Activated naive CD4-positive, alpha-beta T cell treated with anti-CD3 and anti-CD28 coated beads, Interleukin-2, amount 50 U/mL, for 72 hours (primary cell): ENCODE measurements at places on chromosomes 1 and 21.

DNA sequence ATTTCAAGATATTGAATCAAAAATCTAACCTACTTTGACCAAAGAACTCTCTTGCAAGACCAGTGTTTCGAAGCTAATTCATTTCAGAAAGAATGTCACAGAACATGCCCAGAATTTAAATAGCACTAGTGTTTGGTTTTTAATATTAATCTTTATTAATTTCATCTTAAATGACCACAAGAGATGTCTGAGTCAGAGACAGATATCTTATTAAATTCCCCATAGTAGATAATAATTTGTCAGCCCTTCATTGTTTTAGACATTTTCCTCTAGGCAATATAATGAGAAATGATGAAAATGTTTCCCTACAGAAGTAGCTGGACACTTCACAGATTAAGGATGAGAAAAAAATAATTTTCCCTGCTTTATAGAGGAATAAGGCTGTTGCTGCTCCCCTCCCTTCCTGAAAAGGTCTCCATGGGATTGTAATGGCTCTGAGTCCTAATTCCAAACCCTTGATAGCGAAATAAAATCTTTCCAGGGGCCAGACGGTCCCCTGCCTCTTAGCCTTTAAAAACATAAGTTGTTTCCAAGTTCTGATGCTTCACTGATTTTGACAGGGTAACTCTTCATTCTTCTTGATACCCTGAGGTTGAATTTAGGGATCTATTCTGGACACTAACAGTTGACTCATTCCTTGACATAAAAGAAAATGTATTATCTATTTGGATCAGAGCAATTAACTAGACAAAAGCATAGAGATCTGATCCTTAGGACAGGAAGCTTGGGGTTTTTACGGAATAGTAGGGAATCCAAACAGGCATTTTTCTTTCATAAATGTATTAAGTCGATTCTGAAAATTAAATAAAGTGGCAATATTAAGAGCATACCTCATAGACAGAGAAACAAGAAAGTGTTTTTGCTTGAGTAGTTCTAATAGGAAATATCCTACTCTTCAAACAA lies 820.8 kb downstream of the BRINP3 start:
- DNase-seq: no peak

- DNase-seq: no peak
These were observed 30.2 kb downstream of the S100A6 start for GRCh38 chr1:153505576-153505975.

DNA sequence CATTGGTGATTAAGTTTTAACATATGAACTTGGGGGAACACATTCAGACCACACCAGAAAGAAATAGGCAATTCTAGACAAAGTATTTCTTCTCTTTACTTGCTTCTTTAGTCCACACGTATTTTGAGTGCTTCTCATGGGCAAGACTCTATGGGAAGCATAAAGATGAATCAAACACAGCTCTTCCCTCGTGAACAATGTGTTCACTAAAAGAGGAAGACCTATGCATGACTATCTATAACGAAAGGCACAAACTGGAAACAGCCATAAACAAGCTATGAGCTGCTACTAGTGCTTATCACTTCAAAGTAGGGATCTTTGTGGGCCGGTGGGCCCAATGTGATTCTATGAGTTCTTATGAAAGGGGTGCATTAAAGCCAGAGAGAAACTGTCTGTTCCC lies 53.0 kb upstream of the PRDX6 start:
- no peak for DNase-seq

GRCh38 chr1:21317035-21317689 lies 26.9 kb upstream of the ECE1 start:
- DNase-seq: no peak

- no peak for DNase-seq
These were observed 116.3 kb upstream of the SLC25A33 start for GRCh38 chr1:9422911-9423505.

DNA sequence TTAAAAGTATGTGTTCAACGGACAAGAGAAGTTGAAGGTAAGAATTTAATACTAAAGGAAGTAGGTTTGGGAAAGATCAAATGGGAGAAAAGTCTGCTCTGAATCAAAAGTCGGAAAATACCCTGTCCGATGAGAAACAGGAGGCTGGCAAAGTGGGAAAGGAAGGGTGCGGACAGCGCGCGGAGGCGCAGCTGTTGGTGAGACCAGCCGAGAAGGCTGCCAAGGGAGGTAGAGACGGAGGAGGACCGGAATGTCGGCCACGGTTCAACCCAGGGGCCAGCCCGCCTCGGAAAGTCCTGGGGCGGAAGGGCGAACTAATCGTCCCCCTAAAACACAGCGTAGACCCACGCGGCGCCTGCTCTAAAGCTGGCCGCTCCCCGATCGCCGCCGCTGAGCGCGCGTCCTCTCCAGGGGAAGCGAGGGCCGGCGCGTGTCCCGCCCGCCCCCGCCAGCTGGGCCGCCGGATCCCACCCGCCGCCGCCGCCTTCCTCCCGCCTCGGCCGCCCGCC lies 639 bp upstream of the SPATA1 start:
- no peak for DNase-seq

- no peak for DNase-seq
These were observed 280.4 kb downstream of the BRINP2 start for GRCh38 chr1:177451191-177451590.

- no peak for DNase-seq
These were observed 183.9 kb upstream of the NFIA start for GRCh38 chr1:60898413-60898812.

GRCh38 chr1:62012836-62013235 lies 181.8 kb upstream of the L1TD1 start:
- DNase-seq: no peak

GRCh38 chr1:234661317-234661928 lies 51.4 kb upstream of the IRF2BP2 start:
- no peak for DNase-seq

- no peak for DNase-seq
These were observed 124.7 kb downstream of the EIF4G3 start for GRCh38 chr1:21052034-21052433.

DNA sequence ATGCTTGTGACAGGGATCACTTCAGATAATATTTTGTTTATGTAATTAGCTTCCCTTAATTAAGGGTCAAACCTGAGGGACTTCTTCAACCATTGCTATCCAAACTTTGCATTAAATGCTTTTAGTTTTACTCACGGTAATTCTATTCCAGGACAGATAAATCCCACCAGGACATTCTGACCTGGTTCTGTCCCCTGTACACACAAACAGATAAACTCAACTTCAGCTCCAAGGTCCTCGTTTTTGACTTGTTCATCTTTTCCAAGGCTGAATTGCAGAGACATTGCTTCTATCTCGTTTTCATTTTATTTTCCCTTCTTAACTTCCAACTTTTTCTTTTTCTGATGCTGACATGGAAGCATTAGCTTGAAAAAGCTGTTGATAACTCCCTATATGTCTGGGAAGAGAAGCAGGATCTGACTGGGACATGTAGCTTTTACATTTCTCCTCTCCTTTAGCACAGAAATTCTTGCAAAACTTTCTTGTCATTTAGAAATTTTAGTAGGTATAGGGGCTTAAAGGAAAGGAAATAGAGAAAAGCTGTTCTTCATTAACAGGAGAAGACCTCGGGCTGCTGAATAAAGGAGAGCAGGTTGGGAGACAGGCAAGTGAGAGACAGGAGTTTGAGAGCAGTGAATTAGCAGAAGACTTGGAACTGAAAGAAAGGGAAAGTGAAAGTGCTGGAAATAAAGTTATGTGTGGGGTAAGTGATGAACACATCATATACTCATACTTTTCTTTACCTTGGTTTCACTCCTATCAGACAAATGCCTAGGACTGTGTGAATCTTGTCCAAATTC lies 231.7 kb upstream of the B3GALT2 start:
- no peak for DNase-seq

DNA sequence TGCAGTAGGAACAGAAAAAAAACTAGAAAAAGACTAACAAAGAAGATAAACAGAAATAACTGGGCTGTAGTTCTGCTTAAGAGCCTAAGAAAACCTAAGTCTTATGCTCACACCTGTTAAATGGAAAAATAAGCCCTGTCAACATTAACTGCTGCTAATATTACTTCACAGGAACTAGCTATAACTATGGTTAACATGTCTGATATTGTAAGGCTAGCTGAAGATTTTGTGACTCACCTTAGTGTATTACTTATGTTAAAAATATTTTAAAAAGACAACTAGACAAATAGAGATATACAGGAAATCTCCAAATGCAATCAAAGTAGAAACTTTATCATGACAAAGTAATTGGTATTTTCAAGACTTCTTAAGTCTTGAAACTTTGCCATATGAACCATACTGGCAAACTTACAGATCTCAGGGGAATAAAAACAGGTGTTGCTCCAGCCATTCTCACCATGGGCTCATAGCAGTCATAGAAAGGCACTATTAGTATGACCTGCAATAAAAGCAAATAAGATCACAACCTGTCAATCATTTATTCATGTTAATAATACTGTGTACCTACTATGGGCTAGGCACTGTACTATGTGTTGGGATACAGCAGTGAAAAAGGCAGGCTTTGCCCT lies 30.7 kb downstream of the KYAT3 start:
- no peak for DNase-seq

DNA sequence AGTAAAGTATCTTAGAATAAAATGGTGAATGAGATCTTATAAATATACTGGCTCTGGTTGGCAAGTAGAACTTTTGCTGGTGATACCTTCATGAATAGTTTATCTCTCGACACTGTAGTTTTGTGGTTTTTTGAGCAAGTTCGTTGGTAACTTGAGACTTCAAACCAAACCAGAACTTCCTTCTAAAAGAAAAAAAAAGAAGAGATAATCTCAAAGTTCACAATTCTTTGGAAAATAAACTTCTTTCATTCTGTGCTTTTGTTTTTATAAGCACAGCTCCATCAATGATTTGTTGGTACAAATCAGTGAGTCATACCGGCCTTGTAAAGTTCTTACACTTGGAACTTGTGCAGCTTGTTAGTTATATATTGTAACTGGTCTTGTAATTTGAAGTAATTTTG lies 2.3 kb downstream of the HIPK1 start:
- no peak for DNase-seq

DNA sequence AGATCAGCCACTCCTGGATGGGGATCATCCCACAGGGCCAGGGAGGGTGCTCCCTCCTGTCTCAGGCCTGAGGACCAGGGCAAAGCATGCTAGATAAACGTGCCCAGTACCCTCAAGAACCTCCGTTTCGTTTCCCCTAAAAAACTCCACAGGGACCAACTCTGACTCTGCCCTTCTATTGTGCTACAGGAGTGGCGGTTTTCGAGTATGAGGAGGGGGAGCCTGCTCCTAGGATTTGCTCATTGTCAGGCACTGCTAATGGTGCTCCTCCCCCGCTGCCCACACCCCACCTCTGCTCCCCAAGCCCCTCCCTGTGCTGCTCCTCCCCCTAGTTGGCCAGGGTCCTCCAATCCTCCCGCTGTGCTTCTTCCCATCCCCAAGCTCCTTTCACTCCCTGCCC lies 32.0 kb downstream of the PGBD5 start:
- DNase-seq: no peak

- no peak for DNase-seq
These were observed 108.2 kb upstream of the TMPRSS2 start for GRCh38 chr21:41616031-41616591.

DNA sequence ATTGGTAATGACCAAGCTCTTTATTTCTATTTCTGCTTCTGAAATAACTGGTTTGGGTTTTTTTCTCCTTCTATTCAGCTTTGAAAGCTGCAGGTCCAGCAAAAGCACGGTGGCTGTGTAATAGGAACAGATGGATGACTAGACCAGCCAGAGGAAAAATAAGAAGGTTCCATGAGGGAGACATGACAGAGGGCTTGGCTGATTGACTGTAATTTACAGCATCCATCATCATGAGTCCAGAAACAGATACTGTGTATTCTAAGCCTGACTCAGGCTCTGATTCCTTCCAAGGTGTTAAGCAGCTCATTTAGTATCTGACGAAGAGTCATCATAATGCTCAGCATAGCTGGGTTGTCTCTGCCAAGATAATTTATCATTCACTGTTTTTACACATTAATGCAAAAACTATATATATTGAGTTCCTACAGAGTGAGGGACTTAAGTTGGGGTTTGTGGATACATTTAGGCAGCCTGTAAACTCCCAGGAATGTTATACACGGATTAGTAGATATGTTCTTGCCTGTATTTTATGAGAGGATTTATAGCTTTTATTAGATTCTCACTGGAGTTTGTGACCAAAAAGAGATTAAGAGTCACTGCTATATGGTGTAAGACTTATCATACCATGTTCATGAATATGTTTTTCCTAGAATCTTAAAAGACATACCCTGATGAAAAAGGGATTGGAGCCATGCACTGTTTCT lies 72.6 kb downstream of the SGIP1 start:
- DNase-seq: no peak

DNA sequence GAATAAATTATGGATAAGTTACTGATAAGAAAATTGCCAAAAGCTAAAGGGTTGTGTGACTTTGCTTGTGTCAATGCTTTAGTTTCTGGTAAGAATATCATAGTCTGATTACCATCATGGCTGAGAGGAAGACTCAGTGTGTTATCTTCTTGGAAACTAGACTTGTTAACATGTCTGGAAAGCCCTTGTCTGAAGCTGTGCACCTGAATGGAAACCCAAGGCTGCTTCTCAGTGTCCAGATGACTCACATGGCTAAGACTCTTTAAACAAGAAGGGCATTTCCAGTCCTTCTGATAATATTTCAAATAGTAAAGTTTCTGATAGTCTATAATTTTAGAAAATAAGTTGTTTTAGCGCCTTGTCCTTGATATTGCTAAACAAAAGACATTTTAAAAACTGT lies 1092.7 kb downstream of the PLA2G4A start:
- no peak for DNase-seq

DNA sequence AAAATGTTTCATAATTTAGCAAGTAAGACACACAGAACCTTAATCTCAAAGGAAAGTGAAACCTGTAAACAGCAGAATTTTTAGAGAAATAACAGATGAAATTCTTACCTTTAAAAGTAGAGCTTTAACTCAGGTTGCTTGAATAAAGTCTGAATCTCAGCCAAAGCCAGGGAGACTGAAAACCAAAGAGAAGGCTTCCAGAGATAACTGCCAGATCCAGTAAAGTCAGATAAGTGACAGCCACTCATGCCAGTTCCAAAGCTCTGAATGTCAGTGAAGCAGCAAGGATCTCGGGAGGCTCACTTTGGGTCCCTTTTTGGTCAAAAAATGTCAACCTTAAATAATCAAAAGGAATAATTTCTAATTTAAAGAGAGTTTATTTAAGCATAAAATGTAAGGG lies 199.9 kb upstream of the CHRM3 start:
- no peak for DNase-seq

GRCh38 chr21:39869141-39869818 lies 2.0 kb downstream of the PCP4 start:
- no peak for DNase-seq

DNA sequence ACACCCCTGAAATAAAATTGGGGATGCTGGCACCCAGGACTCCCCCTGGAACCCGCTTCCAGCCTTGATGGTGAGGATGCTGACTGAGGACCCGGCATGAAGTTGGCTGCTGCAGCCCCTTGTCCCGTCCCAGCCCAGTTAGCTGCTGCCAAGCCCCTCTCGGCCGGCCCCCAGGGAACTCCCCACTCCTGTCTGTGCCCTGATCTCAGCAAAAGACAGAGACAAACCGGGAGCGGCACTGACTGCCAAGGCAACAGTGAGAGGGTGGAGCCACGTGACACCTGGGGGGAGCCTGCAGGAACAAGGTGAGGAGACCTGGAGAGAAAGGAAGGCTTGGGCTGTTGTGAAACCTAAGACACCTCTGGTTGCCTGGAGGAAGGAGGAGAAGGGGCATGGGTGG lies 24.7 kb downstream of the CASZ1 start:
- no peak for DNase-seq
